NCI-H1092 treated with DMSO at 0.1 percent for 48 hours (cell line): ENCODE measurements at places on chromosomes 4 and X.

DNA sequence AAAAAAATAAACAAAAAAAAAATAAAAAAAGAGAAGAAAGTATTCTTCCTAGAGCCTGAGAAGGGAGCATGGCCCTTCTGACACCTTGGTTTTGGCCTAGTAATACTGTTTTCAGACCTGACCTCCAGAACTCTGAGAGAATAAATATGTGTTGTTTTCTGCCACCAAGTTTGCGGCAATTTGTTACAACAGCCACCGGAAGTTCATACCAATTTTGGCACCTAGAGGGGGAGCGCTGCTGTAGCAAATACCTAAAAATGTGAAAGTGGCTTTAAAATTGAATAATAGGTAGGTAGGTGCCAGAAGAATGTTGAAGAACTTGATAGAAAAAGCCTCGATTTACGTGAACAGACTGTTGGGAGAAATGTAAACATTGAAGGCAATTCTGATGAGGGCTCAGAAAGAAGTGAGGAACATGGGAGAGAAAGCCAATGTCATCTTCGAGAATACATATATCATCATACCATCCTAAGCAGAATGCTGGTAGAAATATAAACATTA is 27.5 kb upstream of the SPACA5B start:
- DNase-seq: no peak

- DNase-seq: no peak
Observed at GRCh38 chrX:45138525-45138924, 62.2 kb downstream of the DIPK2B start.

DNA sequence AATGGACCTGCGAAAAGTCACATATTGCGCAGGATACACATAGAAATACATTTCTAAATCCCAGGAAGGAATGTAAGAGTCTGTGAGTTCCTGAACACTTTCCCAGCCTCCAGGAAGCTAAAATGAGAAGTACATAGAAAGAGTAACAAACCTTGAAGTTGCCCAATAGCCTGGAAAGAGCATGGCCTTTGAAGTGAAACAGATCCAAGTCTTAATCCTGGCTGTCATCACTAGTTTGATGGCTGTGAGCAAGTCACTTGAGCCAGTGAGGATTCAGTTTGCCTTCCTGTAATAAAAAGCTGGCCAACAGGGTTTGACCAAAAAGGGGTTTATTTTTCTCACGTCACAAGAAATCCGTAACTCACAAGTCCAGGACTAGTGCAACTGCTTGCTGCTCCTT is 69.8 kb downstream of the ARHGEF38 start:
- DNase-seq: no peak

DNA sequence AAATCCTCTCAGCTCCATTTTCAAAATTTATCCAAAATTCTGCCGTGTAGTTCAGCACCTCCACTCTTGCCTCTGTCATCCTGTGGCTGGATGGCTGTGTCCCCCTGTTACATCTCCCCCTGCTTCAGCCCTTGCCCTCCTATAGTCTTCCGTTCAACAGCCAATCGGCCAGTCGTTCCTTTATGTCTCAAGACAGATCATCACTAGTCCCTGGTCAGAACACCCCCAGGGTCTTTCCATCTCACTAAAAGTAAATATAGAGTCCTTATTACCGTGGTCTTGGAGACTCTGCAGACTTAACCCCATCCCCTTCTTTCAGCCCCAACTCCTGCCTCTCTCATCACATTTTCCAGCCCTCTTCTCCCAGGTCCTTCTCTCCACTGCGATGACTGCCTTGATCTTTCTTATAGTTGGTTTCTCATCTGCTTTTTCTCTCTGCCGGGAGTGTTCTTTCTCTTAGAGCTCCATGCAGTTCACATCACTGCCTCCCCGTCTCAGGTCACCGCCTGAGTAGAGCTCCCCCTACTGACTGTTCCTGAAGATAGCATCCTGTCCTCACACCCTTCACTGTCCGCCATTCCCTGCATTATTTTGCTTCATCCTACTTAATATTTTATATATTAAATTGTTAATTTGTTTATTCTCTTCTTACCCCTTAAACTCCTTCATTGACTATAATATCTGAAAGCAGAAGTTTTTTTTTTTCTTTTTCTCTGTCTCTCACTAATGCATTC is 736.9 kb upstream of the MAGEB2 start:
- DNase-seq: no peak

DNA sequence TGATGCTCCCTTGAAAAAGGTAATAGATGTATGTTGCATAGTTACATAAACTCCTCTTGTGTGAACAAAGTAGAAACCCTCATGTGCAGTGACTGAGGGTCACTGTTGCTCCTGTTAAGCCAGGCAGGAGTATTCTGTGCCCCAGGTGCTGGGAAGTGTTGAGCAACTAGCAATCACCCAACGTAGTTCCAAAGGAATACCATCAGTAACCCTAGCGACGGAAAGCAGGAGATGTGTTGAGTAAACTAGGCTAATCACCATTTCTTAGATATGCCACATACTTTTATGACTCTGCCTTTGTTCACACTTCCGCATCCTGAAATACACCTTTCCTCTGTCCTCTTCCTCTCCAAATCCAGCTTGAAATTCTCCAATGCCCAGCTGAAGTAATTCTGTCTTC is 50.9 kb upstream of the TAB3 start:
- no peak for DNase-seq

DNA sequence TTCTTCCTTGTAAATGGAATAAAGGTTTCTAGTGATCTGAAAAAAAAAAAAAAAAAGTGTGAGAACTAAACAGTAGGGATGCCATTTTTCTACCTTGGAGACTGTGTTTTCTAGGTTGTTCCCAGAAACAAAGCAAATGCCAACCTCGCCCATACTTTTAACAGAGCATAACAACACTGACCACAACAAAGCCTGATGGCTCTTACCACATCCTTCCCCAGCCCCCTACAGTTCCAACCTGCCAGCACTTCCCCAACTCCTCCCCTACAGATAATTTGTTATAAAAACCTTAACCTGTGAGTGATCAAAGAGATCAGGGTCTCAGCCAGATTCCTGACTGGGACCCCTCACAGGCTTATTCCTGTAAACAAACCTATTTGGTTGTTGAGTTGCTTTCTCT is 940.0 kb downstream of the SH3BGRL start:
- DNase-seq: no peak

- DNase-seq: no peak
Observed at GRCh38 chr4:80229128-80229527, 31.8 kb downstream of the PRDM8 start.

- no peak for DNase-seq
Observed at GRCh38 chr4:67765401-67765800, 11.2 kb upstream of the GNRHR start.

GRCh38 chr4:19194672-19195071 is 1057.0 kb upstream of the SLIT2 start:
- no peak for DNase-seq

GRCh38 chr4:121252224-121252806 is 88.2 kb upstream of the TNIP3 start:
- DNase-seq: peak; percentile 27

DNA sequence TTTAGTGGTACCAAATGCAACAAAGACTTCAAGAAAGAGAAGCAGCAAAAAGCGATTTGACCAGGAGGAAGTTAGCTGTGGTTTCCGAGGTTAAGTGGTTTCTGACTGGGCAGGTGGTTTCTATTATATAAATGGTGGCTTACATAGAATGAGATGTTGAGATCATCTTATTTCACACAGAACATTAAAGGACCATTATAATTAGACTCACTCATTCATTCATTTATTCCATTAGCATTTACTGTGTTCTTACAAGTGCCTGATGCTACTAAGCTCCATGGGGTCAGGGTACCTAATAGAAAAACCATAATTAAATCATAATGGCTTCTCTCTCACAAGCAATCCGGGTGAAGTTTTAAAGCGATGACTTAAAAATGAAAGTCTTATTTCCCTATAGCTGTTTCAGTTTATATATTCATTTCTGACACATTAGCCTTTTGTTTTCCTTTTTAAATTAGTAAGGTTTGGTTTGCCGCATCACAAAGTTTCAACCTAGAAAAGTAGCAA is 10.6 kb downstream of the TSPAN6 start:
- DNase-seq: no peak

DNA sequence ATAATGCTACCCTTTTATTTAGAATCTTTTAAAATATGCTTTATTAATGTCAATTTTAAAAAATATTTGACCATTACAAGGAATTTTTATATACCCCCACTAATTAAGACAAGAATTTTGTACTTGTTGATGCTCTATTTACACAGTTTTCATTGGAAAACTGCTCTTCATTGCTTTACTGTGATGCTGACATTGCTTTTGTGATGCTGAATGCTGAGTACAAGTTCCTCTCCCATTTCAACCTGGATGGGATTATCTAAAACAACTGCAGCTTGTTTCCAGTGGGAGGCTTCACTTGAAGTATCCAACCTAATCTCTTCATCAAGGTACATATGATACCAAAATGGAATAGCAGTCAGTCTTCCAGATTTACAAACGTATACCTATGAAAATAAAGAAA is 21.2 kb downstream of the TMEM184C start:
- no peak for DNase-seq

DNA sequence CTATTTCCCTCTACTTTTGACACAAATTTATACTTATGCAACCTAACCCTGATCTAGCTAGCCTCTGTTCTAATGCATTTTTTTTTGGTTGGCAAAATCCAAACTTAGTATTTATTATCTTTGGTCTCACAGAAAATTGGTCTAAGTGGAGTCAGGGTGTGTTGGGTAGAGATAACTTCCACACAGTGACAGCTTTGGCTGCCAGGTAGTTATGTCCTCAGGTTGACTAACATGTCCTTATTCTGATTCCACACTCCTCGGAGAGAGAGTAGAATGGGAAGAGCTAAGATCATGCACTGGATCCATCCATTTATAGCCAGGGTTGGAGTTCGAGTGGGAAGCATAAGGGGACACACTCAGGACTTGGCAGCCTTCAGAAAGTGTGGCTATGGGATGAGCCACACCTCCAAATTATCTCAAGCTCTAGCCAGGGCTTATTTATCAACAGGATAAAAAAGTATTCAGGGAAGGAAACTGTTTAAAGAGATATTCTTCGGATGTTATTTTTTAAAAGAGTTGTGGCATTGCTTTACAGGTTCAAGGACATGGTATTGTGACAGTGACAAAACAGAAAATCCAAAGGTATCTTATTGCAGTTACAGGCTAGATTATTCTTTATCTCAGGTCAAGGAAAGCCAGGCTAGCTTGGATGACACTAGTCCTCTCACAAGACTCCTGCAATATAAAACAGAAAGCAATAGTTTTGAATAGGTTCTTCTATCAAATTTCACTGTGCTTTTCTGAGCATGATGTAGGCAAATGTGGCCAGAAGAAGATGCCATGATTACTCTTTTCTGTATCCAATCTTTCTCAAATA is 51.5 kb downstream of the NPY1R start:
- DNase-seq: no peak

GRCh38 chr4:183286590-183287308 is 33.3 kb downstream of the CLDN22 start:
- DNase-seq: no peak

- no peak for DNase-seq
Observed at GRCh38 chr4:79663141-79663540, 255.1 kb upstream of the GK2 start.

DNA sequence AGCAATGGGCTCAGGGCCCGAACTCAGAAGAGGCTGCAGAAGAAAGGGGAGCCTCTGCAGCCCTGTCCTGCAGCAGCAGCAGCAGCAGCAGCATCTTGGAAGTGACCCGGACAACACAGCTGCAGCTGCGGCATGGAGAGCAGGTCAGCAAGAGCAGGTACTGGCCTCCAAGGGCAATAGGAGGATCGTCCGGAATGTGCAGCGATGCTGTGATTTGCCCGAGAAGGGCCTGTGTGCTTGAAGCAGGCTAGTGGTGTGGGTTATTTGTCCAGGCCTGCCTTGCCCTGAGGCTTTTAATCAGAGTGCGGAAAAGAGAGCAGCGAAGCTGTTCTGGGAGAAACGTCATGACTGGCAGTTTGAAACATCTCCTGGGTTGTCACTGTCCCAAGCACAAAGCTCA is 126.0 kb downstream of the F11 start:
- DNase-seq: no peak

- DNase-seq: no peak
Observed at GRCh38 chr4:5930456-5930855, 37.6 kb upstream of the CRMP1 start.

- no peak for DNase-seq
Observed at GRCh38 chrX:109841869-109842579, 109.0 kb upstream of the ACSL4 start.

DNA sequence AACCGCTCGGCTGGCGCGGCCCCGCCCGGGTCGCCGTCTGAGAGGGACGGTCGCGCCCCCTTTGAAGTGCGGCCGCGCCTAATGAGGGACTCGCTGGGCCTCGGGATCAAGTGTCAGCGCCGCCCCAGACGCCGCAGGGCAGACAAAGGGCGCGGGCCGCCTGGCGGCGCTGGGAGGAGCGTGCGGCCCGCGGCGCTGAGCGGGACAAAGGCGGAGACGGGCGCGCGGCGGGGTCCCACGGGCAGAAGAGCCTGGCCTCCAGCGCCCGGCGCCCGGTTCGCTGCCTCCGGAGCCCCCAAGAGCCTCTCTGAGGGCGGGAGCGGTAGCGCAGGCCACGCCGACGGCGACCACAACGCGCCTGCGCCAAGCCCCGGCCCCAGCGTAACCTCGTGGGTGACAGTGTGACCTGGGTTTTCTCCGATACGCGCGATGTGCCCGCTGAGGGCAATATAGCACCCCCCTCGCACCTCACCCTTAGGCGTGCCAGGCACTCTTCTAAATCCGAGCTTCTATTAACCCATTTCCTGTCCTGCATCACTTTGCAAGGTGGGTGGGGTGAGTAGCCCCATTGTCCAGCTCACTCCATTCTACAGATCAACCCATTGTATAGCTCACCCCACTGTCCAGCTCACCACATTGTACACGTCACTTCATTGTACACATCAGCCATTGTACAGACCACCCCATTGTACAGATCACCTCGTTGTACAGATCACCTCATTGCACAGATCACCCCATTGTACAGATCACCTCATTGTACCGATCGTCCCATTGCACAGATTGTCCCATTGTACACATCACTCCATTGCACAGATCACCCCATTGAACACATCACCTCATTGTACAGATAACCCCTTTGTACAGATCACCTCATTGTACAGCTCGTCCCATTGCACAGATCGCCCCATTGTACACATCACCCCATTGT is 33.7 kb upstream of the STX18 start:
- DNase-seq: peak; percentile 71

- peak; percentile 47 for DNase-seq
Observed at GRCh38 chr4:9924750-9925149, 96.5 kb downstream of the SLC2A9 start.
